Prostate gland (tissue), 2 donors: ENCODE measurements at places on chromosomes 13 and 19. TPM values are rescaled to one million over a fixed set of nuclear protein-coding genes. Genes with fewer than 3 reads are reported as not detected.

CCDC169 gene
- 4.1 TPM for total RNA-seq

IL4I1 gene
- 0.14 TPM for total RNA-seq

ARMC6 gene
- total RNA-seq: 43.3 TPM

SHC2 gene
- total RNA-seq: 52.2 TPM

CLEC4G gene
- not detected for total RNA-seq

JUNB gene
- total RNA-seq: 173 TPM

PRSS57 gene
- total RNA-seq: not detected

TNFSF11 gene
- total RNA-seq: 1.2 TPM

GRCh38 chr13:20801707-20802106 lies 27.9 kb upstream of the EEF1AKMT1 start:
- no peak for DNase-seq

DNA sequence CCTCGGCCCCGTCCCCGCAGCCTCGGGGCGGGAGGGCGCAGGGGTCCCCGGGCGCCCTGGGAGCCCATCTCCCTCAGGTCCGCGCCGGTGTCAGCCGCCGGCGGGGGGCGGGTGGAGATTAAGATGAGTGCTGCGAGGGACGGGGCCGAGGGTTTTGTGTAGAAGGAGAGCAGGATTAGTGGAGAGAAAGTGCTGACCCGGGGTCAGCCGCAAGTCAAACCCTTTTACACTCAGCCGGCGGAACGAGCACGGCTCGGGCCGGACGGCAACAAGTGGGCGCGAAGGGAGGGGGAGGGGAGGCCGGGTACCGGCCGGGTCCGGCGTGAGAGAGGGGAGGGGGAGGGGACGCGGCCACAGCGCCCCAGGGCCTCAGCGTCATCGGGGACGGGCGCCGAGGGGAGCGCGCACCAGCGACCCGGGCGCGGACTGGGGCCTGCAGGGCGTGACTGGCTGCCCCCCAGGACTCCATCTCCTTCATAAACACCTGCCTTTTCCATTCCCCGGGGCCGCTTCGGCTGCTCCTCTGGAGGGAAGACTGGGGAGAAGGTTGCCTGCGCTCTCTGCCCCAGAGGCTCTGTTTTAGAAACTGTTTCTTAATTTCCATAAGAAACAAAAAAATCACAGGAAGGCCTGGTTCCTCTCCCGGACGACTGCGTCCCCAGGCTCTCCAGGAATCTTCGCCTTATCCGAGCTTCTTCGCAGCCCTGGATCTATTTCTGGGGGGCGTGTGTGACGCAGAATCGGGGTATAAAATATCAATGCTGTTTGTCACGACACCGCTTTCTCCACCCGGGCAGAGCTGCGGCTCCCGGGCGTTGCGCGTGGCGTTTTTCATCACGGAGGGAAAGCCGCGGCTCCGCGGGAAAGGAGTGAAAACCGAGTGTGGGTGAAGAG lies 6.5 kb downstream of the SOX1 start:
- no peak for DNase-seq

DNA sequence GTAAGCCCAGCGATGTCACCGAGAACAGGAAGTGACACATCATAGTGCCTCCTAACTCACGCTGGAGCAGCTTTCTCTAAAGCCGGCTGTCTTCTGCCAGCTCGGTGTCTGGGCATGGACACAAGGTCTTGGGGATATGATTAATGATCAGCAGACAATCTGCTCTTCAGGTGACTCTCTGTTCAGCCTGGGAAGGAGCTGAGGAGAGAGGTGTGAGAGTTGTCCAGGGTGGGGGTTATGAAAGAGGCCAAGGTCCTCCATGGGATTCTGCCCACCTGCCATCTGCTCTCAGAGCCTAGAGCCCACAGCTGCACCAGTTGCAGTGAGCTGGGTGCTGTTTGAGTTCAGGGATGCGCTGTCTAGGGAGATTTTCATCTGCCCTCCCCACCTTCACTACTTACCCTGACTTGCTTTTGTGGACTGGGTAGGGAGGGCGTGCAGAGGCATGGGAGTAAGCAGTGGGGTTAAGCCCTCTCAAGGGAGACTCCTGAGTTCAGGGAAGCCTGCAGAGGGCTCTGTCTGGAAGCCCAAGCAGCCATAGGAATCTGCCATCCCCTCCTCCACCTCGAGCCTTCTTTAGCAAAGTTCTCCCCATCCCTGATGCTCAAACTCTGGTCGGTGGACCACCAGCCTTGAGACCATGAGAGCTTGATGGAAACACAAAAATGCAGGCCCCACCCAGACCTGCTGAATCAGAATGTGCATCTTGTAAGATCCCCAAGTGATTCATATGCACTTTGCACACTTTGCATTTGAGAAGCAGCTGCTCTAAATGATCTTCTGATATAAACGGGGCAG lies 539.7 kb downstream of the RFC3 start:
- no peak for DNase-seq

GRCh38 chr13:110302997-110303396 lies 4.0 kb downstream of the COL4A1 start:
- no peak for DNase-seq

DNA sequence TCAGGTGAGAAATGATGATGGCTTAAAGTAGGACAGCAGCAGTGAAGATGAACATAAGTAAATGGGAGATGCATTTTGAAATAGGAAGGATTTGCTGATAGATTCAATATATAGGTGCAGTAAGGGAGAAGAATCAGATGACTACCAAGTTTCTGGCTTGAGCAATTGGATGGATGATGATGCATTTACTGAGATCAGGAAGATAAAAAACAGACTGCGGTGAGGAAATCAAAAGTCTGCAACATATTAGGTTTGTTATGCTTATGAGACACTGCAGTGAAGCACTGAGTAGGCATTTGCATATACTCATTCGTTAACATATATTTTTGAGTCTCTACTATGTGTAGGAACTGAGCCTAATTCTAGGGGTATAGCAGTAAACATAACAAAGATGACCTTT lies 184.2 kb downstream of the LACC1 start:
- no peak for DNase-seq

DNA sequence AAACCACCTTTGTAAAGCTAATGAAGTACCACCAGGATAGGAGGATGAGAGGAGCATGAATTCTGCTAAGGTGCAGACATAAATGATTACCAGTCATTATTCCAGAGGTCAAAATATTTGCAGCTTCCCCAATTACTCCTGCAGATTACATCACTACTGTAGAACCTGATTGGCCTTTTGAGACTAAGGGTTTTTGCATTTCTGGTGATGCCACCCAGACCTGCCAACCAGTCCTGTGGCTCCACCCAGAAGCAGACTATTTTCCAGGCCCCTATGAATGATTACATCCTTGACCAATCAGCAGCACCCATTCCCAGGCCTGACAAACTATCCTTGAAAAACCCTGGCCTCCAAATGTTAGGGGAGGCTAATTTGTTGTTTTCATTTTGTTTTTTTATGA lies 11.2 kb upstream of the KCNC3 start:
- DNase-seq: no peak

GRCh38 chr19:35157431-35157830 lies 2.9 kb downstream of the FXYD5 start:
- DNase-seq: no peak

DNA sequence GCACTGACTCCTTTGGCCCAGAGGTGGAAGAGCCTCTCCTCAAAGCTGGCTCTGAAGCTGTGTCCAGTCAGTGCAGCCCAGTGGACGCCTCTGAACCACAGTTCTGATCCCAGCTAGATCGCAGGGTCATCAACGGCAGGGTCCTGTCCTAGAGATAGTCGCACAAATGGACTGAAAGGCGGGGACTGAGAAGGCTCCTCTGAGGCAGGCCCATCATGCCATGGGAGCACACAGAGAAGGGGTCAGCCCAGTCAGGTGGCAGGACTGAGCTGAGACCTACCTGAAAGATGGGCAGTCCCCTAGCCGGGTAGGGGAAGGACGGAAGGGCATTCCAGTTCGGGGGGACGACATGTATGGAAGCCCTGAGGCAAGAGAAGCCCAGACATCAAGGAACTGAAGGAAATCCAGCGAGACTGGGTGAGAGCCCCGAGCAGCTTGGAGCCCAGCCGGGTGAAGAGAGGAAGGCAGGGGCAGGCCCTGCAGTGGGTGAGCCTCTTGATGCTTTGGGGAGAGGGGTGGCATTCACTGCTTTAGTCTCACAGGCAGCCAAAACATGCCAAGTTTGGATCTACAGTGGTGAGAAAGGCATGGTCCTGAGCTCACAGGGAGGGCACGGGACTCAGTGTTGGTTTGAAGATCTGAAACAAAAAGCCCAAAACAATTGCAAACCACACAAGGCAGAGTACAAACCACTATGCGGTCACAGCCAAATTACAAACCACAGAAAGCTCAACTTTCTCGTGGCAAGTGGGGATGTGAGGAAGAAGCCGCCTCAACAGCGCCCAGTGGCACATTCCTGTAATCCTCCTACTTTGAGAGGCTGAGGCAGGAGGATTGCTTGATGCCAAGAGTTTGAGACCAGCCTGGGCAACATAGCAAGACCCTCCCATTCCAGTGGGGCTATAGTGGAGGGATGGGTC lies 10.0 kb downstream of the CALM3 start:
- DNase-seq: no peak

DNA sequence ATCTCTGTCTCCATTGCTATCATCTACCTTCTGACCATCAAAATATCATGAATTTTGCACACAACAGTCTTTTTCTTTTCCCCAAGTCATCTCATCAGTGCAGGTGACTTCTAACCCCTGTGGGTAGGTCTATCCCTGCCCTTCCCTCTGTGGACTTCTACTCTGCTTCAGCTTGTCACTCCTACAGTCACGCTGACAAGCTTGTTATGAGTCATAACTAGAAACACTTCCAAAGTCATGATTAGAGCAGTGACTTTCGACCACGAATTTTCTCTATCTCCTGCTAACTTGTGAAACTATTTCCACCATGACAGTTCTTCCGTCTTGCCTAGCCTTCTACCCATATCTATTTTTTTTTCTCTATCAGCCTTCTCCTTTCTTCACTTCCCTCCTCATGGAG lies 343.7 kb upstream of the ARGLU1 start:
- DNase-seq: no peak

GRCh38 chr13:100811928-100812327 lies 137.3 kb upstream of the TMTC4 start:
- no peak for DNase-seq

GRCh38 chr13:77820431-77821149 lies 98.0 kb downstream of the EDNRB start:
- DNase-seq: no peak

DNA sequence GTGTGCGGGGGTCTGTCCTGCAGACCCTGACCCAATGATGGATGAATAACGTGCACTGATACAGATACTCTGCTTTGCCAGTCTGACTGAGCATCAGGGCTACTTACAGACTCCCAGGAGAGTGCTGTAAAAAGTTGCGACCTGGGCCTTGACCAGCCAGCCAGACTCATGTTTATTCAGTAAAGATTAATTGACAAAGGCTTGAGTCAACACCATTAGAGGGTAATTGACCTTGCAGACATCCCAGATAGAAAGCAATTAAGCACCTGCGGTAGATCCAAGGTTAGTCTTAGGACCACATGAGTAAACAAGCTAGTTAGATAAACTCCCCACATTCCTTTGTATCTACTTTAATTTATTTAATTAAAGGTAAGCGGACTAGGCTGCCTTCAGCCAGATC lies 10.4 kb downstream of the NUDT19 start:
- no peak for DNase-seq

DNA sequence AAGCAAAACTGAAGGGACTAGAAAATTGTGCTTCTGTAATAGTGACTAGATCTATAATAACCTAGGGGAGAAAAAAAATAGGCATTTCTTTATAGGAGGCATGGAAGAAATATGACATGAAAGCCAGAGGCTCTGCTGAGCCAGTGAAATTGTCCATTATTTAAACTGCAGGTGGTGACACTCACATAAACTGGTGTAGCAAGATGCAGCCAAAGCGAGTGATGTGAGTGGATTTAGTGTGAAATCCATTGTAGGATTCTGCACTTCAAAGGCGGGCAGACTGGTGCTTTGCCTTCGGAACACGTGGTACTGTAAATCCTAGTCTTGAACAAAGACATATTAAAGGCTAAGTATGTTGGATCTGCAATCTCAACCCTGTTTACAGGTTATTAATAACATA lies 361.9 kb downstream of the TBC1D4 start:
- no peak for DNase-seq

DNA sequence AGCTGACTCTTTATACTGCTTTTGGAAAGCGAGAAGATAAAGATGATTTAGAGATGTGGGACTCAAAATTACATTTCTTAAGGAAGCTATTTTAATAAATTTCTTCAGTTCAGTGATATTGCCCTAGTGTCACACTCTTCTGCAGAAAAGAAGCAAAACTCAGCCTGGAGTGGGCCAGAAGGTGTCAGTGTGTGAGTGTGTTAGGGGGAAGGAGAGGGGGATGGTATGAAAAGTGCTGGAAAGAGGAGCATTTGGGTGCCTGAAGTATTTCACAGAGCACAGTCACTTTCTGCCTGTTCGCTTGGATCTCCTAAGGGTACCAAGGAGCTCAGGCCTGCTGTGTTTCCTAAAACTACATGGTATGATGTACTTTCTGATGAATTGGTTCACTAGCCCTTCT lies 84.5 kb upstream of the FRY start:
- no peak for DNase-seq

- DNase-seq: no peak
Observed at GRCh38 chr13:70520275-70521036, 412.2 kb upstream of the KLHL1 start.

- peak; percentile 63 for DNase-seq
Observed at GRCh38 chr13:110126391-110126961, 180.5 kb downstream of the COL4A1 start.

DNA sequence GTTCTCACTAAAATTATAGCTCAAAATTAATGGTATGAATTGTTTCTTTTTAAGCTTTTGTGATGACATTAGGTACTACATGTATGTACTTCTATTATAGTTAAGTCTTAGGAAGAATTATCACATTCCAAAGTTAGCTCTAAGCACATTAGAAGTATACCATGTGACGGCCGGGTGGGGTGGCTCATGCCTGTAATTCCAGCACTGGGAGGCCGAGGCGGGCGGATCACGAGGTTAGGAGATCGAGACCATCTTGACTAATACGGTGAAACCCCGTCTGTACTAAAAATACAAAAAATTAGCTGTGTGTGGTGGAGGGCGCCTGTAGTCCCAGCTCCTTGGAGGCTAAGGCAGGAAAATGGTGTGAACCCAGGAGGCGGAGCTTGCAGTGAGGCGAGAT lies 1265.1 kb upstream of the SPRY2 start:
- DNase-seq: no peak
